ENCODE measurements at places on chromosomes 2 and 18.

GRCh38 chr2:144364944-144365738 lies 154.8 kb downstream of the ZEB2 start:
- peak; percentile 93 for DNase-seq

GRCh38 chr18:24928301-24928878 lies 423.6 kb downstream of the ZNF521 start:
- DNase-seq: no peak

GRCh38 chr2:181882246-181883020 lies 9.1 kb upstream of the ITPRID2 start:
- no peak for DNase-seq

- no peak for DNase-seq
Measured at GRCh38 chr2:219174146-219174545, 2.6 kb downstream of the CNPPD1 start.

- DNase-seq: no peak
Measured at GRCh38 chr18:48019557-48020325, 89.3 kb upstream of the SMAD2 start.

DNA sequence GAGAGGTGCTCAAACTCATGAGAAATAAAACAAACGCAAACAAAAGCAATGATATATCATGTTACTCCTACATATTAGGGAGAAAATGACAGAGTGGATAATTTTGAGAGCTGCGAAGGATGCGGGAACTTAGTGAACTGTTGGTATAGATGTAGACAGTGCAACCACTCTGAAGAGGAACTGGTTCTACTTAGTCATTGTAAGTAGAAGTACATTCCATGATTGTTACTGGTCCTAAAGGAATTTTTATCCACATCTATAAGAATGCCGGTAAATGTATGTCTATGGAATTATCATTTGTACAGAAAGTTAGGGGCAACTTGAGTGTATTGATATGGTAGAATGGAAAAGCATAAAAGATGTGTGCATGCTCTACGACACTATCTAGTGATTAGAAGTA lies 1238.4 kb downstream of the LRP1B start:
- no peak for DNase-seq

DNA sequence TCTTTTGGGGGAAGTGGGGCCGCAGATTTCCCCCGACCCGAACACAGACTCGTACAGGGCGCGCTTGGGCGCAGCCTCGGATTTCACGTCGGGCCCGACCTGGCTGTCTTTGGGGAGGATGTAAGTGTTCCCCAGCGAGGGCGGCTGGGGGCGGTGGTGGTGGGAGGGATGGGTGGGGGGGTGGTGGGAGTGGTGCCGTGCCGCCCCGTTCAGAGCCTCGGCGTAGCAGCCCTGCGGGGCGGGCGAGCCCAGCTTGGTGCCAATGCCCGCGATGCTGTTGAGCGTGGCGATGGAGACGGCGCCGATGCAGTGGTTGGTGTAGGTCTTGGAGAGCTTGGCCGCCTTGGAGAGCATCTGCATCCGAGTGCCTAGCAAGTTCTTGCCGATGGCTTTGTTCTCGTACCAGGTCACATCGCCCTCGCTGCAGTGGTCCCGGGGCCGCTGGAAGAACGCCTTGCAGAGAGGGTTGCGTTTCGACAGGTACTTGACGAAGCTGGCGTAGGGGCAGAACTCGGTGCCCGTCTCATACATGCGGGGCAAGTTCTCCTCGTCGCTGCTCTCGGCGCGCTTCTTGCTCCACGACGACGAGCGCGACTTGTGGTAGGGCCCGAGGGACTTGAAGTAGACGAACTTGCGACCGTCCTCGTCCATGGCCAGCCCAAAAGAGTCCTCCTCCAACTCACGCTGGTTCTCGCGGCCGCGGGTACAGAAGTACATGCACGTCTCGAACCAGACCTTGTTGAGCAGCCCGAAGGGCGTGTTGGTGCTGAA lies 1.3 kb downstream of the KCTD1 start:
- DNase-seq: no peak

DNA sequence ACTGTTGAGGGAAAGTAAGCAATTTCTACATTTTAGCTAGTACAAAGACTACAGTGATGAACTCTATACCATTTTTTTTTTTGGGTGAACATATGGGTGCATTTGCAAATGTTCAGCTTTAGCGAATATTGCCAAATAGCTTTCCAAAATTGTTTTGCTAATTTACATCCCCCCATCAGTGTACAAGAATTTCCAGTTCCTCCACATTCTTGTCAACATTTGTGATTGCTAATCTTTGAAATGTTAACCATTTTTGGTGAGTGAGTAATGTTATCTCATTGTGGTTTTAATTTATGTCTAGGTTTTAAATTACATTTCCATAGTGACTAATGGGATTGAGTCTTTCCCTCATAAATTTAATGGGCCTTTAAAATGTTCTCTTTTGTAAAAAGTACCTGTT lies 16.4 kb upstream of the CNRIP1 start:
- peak; percentile 27 for DNase-seq

DNA sequence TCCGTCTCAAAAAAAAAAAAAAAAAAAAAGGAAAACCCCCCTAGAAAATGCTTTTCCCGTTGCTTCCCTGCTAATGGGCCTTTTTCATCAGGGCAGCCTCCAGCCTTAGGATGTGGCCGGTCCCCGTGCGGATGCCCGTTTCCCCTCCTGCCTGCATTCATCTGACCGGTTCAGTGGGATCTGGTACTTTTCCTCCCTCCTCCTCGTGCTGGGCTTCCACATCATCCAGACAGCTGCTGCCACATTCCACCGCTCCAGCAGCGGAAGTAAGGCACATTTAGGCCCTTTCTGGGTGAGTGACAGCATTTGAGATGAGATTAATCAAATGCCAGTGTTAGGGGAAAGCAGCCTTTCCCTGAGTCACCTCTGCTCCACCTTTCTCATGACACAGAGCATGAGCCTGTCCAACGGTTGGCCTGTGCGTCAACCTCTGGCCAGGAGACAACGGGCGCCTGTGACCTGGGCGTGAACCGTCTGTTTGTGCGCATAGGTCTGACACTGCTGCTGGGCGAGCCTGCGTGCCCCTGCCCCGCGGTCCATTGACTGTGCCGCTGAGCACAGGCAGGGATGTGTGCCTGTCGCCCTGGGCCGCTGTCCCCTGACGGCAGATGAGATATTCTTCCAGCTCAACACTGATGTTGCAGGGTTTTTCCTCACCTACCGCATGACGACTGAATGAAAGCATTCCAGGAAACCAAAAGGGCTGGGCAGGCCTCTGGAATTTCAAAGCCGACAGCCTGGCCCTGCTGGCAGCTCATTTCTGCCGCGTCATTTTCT lies 174.0 kb downstream of the TGIF1 start:
- DNase-seq: peak; percentile 95

DNA sequence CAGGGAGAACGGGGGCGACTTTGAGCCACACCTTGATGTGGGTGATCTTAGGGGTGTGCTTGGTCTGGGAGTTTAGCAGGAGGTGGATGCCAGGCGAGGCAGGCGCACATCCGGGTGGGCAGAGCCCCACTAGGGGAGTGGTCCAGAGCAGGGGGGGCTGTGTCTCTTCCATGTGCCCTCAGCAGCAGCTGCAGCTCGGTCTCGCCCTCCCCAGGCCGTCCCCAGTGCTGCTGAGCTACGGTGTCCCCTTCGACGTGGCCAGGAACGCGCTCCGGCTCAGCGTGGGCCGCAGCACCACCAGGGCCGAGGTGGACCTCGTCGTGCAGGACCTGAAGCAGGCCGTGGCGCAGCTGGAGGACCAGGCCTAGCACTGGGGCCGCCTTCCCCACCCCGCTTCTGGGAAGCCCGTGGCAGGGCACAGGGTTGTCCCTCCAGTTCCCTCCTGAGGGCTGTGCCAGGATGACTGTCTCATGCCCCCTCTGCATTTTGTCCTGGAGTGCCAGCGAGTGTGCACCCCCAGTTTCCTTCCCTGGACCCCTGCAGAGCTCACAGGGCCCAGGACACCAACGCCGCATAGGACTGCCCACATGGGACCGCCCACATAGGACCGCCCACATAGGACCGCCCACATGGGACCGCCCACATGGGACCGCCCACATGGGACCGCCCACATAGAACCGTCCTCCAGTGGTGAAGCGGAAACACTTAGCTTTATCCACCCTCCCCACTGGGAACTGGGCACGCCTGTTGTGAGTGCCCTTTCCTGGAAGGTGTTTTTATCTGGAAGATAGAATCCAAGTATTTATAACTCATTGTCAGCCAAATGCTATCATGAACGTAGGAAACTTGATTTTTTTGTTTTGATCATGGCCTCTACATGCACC lies 1.9 kb upstream of the ESPNL start:
- DNase-seq: peak; percentile 36

DNA sequence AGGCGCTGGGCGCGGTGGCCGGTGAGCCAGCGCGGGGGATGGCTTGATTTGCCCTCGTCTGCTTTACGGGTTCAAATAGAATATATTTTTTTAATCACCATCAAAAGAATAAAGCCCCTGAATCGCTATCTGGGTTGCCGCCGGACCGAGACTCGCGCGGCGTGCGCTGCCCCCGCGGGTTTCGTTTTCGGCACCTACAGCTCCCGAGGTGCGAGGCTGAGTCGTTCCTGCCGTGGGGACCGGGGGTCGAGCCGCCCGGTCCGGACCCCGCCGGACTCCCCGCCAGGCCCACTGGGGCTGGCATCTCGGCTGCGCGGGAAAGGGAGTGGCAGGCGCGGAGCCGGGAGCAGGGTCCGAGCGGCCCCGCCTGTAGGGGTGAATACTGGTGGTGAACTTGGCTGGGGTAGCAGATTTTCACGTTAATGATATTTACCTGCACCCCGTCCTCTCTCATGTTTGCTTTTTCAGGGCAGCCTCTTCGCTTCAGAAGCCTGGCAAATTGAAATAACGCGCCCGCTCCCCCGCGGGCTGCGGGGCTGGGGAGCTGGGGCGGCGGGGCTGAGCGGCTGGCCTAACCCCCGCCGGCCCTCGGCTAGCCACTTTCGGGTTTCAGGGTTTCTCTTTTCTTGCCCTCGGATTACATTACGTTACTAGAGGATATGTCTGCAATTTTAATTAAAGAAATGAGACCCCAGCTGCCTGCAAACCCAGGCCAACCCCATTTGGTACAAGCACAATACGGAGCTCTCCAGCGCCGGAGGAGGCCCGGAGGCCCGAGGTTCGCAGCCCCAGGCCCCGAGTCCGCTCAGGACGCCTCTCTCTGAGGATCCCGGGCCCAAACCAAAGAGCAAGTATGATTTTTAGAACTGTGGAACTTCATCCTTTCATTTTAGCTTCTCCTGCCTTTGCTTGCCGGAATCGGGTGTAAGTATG lies 1.7 kb upstream of the CELF4 start:
- no peak for DNase-seq

DNA sequence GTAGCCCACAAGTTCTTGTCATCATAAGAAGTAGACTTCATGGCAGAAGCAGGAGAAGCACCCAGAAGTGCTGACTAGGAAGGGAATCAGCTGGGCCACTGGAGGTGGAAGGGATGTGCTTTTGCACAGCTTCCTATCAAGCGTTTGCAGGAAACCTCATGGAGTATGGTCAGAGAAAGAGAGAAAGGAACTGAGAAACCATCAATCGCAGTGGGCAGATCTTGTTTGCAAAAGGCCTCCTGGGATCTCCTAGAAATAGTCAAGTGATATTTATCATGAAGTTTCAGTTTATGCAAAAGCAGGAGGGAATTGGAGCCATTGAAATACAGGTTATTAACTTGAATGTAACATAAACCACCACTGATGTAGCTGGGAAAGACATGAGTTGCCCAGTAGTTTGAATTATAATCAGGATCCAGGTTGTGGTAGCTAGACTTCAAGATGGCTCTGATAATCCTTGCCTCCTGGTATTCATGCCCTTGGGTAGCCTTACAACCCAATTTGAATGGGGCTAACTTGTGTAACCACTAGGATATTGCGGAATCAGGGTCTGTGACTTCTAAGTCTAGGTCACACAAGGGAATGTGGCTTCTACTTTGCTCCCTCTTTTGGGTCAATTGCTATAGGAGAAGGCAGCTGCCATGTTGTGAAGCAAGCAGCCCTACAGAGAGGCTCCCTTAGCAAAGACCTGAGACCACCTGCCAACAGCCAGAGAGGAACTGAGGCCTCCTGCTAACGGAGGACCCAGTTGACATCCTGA lies 69.8 kb upstream of the TCF4 start:
- DNase-seq: no peak

DNA sequence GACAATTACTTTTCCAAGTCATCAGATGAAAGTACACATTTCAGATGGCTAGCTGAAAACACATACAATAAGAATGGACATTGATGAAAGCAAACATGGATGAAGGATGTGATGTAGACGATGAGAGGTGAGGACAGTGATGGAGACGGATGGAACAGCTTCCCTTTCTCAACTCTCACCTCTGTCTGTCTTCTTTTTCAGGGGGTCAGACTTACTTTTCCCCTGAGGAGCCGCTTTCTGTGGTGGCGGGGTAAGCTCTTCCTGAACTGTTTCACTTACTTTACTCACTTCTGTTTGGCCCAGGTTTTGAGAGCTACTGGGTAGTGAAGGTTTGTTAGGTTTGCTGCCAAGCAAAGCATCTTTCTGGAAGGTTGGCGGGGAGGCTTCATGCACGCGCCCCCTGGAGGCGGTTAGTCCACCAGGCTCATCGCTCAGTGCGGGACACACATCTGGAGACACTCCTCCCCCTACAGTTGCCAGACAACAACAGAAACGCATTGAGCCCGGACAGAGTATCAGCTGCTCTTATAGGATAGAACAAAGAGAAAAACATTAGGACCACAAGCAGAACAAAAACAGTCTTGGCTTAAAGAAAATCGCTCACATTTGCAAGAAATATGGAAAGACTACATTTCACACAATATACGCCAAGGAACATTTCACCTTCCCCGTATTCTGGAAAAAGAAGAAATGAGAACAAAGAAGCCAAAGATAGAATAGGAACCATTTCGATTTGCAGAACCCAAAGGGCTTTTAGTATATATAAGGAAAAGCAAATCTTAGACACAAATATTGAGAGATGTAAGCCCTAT lies 90.5 kb downstream of the MYOM1 start:
- peak; percentile 38 for DNase-seq

DNA sequence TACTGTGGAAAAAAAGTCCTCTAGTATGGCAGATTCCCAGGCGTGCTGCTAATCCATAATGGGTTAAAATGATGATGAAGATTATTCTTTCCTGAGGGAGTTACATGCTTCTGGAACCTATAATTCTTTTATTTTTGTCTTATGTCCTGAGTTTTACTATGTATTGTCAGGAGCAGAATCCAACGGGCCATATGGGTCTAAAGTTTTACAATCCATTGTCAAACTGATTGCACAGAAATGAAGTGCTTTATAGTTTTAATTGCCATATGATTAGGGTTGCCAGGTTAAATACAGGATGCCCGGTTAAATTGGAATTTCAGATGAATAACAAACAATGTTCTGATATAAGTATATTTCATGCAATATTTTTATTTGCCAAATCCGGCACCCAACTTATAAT lies 100.9 kb upstream of the MAP3K20 start:
- DNase-seq: no peak

- no peak for DNase-seq
Measured at GRCh38 chr2:10906926-10907625, 4.7 kb upstream of the KCNF1 start.

- peak; percentile 47 for DNase-seq
Measured at GRCh38 chr2:134177351-134177931, 76.4 kb upstream of the MGAT5 start.
